ENCODE measurements at places on chromosomes 11 and 22.

- DNase-seq: no peak
Measured at GRCh38 chr22:49300951-49301397, 526.7 kb downstream of the BRD1 start.

DNA sequence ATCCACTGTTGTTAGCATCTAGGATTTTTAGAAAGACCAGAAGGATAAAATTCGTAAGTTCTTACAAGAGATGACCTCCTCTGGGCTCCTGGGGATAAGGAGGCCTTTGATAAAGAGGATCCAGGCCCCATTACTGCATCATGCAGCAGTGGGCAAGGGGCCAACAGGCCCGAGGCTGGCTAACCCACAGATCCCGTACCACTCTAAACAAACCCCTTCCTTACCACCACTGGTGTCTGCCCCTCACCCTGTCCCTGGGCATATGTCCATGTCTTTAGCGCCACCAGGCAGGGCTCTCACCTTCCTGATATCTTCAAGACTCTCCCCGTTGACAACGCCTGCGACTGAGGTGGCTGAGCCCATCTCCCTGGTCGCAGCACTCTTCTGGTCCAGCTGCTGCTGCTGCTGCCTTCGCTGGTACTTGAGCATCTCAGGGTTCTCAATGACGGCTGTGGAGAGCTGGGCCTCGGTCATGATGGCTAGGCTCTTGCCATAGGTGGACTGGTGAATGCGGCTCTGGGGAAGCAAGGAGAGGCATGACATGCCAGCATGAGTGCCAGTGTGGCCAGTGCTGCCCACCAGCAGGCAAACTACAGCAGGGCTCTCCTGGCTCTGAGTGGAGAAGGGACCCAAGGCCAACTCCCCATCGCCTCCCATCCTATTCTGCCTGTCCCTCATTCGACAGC is 46.2 kb downstream of the HIRA start:
- no peak for DNase-seq

- DNase-seq: no peak
Measured at GRCh38 chr11:76237000-76237649, 30.8 kb upstream of the WNT11 start.

DNA sequence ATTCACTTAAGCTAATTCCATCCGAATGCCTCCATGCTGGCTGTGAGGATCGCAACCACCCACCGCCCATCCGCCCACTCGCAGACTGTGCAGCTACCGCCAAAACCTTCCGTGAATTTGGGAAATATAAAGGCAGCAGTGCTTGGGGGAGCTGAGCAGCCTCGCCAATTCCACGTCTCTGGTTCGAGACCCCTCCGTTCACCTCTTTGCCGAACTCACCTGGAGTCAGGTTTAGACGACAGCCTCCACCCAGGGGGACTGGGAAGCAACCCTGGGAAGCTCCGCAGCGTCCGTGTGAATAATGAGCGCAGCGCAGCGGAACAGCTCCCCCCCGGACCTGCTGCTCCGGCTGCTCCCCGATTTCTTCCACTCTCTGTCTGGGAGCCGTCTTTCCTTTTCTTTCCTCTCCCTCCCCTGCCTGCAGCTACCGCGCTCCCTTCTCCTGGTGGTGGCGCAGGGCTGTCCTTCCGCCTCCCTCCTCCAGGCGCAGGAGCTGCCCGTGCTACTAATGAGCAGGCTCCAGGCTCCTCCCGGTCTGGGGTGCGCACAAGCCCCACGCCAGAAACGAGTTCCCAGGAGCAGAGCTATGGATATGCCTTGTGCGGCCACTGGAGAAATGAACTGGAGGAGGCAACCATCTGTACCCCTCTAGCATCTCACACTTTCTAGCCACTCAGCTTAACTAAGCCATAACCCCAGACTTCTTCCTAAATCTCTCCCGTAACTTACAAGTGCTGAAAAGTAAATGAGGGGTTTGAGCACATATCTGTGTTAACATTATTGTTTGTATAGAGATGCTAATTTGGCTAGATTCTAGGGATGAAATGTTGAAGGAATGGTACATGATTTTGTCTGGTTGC is 107.3 kb downstream of the XKR3 start:
- DNase-seq: no peak

GRCh38 chr11:124644426-124645280 is 22.0 kb downstream of the TBRG1 start:
- peak; percentile 78 for DNase-seq

DNA sequence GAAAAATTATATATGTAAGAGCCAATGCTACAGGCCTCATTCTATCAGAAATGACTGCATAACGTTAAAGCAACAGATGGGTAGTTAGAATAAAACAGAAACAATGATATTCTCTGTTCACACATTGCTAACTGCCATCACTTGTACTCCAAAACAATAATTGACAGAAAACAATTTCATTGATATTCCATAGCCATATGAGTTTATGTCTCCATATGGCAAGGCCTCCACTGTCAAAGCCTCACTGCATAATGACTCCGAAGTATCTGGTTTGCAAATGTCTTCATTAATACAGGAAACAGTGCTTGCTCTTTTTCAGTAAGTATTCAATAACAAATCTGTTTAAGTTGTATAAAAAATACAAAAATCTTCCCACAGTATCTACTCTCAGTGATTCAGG is 9.9 kb downstream of the DDI1 start:
- DNase-seq: no peak

GRCh38 chr11:2355000-2355644 is 22.0 kb upstream of the CD81 start:
- DNase-seq: no peak

- DNase-seq: no peak
Measured at GRCh38 chr11:61826930-61827570, 1.1 kb upstream of the FADS2 start.

DNA sequence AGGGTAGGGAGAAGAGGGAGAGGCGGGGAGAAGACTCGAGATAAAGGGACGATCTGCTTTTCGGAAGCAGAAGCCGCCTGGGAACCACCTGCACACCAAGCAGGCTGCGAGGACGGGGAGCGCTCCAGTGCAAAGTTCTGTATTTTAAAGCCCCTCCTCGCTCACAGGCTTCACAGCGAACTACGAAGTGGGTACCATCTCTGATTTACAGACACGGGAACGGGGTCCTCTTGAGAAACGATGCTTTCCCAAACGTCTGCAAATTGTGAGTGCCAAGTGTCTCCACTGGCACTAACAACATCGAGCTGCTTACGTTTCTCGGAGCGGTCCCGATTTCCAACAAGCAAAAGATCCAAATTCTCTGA is 700 bp upstream of the STX3 start:
- no peak for DNase-seq

GRCh38 chr22:50303848-50304527 is 3.5 kb downstream of the PLXNB2 start:
- DNase-seq: no peak

DNA sequence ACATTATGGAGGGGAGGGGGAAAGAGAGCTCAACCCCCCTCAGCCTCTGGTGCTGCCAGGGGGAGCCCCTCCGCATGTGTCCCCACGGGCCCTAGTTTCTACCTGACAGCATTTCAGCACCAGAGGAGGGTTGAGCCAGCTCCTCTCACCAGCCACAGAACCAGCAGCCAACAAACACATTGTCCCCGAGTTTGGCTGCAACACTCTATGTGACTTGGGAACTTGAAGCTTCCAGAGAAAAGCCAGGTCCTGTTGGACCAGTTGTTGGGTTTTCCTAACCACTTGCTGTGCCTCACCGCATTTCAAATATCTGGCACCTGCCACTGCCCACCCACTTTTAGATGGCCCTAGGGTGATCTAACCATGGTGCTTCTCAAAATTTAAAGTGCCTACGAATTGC is 13.5 kb downstream of the TMA7B start:
- no peak for DNase-seq

- no peak for DNase-seq
Measured at GRCh38 chr22:23218867-23219251, 38.5 kb downstream of the BCR start.

- DNase-seq: no peak
Measured at GRCh38 chr11:29208117-29208516, 808.7 kb downstream of the KCNA4 start.

DNA sequence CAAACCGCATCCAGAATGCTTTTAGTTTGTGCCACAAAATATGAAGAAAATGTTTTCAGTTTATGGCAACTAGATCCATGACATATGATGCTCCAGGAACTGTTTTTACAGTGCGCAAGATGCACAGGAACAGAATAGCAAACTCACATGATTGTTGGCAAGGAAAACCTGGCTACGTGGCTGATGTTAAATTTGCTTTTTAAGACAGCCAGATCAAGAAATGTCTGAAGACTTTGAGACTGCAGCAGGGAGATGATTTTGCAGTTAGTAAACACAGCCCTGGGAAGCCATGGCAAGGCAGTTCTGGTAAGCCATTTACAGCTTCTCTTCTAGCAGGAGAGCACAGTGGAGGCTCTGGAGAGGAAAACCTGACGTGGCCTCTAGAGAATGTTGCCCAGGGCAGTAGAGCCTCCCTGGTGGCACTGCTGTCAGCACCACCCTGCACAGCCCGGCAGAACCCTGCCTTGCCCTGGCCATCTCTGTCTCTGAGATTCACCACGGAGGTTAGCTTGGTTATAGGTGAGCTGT is 69.8 kb upstream of the TNRC6B start:
- DNase-seq: peak; percentile 75

DNA sequence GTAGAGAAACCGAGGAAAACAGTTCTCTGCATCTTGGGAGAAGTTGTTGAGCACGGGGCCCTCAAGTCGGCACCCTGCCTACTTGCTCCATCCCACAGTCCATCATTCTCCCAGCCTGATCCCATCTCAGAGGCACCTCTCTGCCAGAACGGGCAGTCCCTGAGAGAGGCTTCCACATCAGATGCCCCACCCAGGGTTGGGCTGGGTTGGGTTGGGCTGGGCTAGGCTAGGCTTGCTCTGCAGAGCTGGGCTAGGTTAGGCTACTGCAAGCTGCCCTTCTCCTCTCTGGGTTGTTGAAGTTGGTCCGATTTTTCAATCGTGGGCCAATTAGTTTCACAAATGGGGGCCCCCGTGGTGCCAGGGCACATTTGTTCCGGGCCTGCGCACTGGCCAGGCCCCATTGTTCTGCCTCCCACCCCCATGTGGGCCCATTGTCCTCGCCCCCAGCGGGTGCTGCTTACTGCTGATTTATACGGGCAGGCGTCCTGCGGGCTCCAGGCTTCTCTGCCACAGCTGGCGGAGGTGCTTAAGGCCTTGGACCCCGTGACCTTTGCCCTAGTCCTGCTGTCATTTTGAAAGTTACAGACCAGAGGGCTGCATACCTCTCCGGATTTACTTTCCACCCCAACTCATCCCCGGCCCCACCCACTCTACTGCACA is 63.7 kb upstream of the NNMT start:
- DNase-seq: no peak

- no peak for DNase-seq
Measured at GRCh38 chr11:111714522-111714921, 51.7 kb downstream of the PPP2R1B start.

DNA sequence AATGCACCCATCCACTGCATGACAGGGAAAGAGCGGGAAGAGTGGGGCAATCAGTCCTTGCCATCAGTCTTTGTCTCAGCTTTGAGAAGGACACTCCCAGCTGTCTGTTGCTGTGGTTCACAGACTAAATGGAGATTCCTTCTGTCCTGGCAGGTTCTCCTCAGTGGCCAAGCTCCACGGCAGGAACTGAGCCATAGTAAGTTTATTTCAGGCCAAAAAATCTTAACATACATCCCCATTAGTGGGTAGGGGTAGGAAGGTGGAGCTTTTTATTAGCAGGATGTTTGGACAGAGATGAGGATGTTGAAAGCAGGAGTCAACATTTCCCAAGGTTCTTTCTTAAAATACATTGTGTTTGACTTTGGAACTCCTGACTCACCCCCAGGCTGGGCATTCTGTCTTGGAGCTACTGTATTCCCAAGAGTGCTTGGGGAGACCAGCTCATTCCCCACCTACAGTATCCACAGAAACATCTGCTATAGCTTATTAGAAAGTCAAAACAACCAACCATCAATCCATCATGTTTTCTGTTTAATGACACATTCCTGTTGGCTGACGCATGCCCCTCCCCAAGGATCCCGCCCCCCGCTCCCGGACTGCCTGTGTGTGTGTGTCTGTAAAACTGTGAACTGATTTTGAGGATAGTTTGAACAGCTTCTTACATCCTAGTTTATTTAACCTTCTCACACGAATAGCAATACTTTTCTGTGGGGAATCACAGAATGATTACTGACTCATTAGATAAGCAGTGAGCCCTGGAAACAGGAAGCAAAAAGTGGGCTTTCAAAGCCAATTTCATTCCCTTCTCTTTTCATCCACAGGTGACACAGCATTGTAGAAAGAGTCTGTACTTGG is 109.5 kb downstream of the CCDC81 start:
- peak; percentile 97 for DNase-seq

DNA sequence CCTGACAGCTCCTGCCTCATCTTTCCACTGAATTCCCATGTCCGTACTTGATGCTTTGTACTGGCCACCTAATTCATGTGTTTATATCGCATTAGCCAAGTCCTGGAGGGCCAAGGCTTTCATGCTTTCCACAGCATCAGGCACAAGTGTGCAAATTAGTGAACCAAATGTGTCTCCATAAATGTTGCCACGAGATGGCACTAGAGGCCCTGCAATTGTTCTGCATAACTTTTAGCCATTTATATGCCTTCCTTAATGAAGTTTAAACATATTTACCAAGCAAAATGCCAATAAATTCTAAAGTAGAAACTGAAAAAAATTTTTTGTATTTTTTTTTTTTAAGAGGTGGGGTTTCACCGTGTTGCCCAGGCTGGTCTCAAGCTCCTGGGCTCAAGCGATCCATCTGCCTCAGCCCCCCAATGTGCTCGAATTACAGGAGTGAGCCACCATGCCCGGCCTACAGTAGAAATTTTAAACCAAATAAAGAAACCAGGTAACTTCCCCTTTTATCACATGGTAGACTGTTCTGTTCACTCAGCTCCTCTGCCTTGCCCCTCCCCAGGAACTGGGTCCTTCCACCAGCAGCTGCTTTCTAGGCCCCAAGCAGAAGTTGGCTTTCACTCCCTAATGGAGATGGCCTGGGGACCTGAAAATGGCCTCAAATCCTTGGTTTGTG is 20.8 kb upstream of the IL18BP start:
- peak; percentile 66 for DNase-seq

DNA sequence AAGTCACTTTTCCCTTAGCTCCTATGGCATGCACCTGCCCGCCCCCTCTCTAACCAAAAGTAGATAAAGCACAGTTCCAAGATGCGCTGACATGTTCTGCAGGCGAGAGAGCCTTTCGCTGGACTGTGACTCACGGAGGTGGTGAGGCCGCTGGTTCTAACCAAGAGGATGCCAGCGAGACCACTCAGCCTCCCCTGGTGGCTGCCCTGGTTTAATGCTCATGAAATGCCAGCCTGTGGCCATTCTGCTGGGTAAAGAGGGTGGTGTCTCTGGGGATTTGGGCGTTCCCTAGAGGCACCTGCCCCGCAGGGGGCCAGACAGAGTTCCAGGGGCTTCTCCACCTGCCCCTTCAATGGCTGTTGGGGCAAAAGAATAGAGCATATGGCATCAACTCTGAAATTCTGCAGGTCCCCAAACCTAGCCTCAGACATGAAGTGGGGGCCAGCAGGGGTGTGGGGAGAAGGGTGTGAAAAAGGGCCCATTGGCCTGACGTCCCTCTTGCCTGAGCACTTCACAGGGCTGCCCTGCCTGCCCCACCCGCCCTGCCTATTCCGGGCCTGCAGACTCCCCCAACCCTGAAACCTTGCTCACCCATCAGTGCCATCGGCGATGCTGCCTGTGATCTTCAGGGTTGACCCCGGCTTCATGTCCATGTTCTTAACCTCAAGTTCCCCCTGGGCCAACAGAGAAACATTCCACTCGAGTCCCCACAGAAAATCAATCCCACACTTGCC is 8.5 kb downstream of the LGALS2 start:
- DNase-seq: no peak

- peak; percentile 59 for DNase-seq
Measured at GRCh38 chr11:26985943-26986342, 8.0 kb upstream of the FIBIN start.

GRCh38 chr11:16191212-16191867 is 165.0 kb downstream of the SOX6 start:
- DNase-seq: no peak
